ENCODE measurements at places on chromosomes 1 and 21.

DNA sequence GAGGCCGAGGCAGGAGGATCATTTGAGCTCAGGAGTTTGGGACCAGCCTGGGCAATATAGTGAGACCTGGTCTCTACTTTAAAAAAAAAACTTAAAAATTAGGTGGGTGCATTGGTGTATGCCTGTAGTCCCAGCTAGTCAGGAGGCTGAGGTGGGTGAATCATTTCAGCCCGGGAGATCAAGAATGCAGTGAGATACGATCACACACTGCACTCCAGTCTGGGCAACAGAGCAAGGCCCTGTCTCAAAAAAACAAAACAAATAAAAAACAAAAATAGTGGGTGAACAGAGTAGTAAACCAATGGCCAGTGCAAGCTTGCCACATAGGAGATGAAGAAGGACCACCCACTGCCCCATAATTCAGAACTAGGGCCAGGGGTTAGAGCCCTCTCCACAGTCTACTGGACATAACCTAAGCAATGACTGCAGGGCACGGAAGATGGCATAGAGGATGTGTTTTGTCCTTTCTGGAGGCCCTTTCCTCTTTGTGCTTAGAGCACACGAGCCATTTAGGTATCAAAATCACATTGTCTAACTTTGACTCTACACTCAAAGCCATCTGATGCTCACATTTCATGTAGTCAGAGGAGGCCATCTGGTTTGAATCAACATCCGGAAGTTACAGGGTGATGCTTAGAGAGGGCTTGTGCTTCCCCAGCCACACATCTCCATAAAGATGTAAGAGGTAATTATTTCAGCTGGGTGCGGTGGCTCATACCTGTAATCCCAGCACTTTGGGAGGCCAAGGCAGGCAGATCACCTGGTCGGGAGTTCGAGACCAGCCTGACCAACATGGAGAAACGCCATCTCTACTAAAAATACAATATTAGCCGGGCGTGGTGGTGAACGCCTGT, 12.6 kb downstream of the CD2 start:
- H3K27me3 ChIP-seq: no peaks in the 10 kb centered on the region
- no peaks in the 10 kb centered on the region for H3K4me1 ChIP-seq
- DNase-seq: no peak
- H3K4me3 ChIP-seq: no peak overlapping the region

DNA sequence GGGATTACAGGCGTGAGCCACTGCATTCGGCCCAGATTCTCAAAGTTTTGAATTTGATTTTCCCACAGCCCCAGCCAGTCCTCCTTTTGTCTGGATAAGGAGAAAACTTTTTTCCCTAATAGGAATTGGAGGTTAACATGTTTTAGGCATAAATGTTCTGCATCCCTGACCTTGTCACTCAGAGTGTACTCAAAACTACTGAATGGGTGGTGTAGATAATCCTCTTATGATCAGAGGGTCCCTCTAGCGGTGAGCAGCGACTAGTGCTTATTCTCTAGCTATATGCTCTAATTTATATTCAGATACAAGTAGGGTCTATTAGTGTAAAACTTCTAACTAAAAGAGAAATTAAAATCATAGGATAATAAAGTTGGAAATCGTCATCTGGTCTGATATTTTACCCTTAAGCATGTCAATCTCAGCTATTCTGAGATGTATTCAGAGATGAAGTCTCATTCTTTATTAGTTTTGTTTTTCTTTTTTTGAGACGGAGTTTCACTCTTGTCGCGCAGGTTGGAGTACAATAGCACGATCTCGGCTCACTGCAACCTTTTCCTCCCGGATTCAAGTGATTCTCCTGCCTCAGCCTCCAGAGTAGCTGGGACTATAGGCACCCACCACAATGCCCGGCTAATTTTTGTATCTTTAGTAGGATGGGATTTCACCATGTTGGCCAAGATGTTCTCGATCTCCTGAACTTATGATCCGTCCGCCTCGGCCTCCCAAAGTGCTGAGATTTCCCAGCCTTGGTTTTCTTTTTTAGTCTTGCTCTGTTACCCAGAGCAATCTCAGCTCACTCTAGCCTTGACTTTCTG, 2.7 kb upstream of the PSMD4 start:
- peak; percentile 46 for DNase-seq
- H3K36me3 ChIP-seq: peaks cover 13% of the 10 kb centered on the region

DNA sequence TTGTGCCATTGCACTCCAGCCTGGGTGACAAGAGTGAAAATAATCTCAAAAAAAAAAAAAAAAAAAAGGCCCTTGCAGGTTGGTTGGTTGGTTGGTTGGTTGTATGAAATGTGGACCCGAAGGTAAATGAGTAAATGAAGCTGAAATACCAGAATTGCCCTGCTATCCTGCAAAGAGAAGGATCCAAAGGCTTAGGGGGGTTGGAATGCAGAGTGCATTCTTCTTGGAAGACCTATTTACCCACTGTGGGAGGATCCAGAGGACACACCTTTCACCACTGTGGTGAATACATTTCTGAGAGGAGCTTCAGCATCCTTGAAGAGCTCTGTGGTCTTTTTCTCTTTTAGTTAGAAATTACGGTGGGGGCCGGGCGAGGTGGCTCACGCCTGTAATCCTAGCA, 28.7 kb upstream of the EIF4G3 start:
- H3K27ac ChIP-seq: no peak overlapping the region
- no peaks in the 10 kb centered on the region for H3K36me3 ChIP-seq
- H3K4me3 ChIP-seq: no peak overlapping the region

- peaks cover 72% of the 10 kb centered on the region for H3K4me1 ChIP-seq
- peak overlapping the region; percentile 95 for H3K4me3 ChIP-seq
- peak overlapping the region; percentile 97 for H3K27ac ChIP-seq
- peak; percentile 69 for DNase-seq
- H3K36me3 ChIP-seq: no peaks in the 10 kb centered on the region
Observed at GRCh38 chr1:116375887-116376728, 3.1 kb downstream of the ATP1A1 start.

GRCh38 chr1:233677690-233678354, 63.9 kb downstream of the KCNK1 start:
- H3K4me3 ChIP-seq: no peak overlapping the region
- no peaks in the 10 kb centered on the region for H3K4me1 ChIP-seq
- H3K27ac ChIP-seq: no peak overlapping the region
- no peaks in the 10 kb centered on the region for H3K27me3 ChIP-seq

DNA sequence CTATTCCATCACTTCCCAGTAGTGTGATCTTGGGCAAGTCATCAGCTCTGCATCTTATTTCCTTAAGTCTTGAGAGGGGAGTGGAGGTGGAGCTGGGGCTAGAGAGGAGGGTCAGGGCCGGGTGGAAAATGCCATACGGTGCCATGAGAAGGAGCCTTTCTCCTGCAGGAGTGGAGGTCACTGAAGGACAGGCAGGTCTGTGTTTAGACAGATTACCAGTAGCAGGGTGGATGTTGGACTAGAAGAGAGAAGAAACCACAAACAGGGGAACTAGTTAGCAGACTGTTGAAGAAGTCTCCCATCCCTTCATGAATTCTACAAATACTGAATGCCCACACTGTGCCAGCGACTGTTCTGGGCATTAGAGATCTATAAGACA, 13.9 kb upstream of the CPT2 start:
- no peaks in the 10 kb centered on the region for H3K36me3 ChIP-seq
- no peak overlapping the region for H3K27ac ChIP-seq
- no peaks in the 10 kb centered on the region for H3K27me3 ChIP-seq
- no peak overlapping the region for H3K4me3 ChIP-seq

DNA sequence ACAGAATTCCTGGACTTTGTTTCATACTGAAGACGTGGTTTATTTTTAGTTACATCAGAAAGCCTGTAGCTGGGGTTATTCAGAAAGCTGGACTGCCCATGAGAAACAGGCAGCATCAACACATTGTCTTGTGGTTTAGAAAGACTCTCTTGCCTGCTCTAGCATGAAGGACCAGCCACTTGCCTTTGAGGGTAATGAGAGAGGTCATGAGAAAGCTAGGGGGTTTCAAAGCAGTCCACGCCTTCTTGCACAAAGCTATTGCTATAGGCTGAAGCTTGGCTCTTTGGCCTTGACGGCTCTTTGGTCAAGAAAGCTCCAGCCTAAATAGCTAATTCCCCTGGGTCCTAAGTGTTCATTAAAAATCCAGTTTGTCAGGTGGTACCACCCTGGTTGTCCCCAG, 208.1 kb downstream of the PRDM2 start:
- no peak for DNase-seq
- H3K4me1 ChIP-seq: peaks cover 12% of the 10 kb centered on the region
- no peaks in the 10 kb centered on the region for H3K27me3 ChIP-seq
- no peak overlapping the region for H3K4me3 ChIP-seq
- no peak overlapping the region for H3K27ac ChIP-seq

GRCh38 chr1:219629296-219629880, 16.5 kb upstream of the ZC3H11B start:
- no peaks in the 10 kb centered on the region for H3K4me1 ChIP-seq
- no peak for DNase-seq
- H3K4me3 ChIP-seq: no peak overlapping the region
- H3K36me3 ChIP-seq: no peaks in the 10 kb centered on the region
- no peaks in the 10 kb centered on the region for H3K27me3 ChIP-seq

- no peak for DNase-seq
- H3K27ac ChIP-seq: no peak overlapping the region
- H3K4me3 ChIP-seq: no peak overlapping the region
- H3K36me3 ChIP-seq: no peaks in the 10 kb centered on the region
- H3K27me3 ChIP-seq: no peaks in the 10 kb centered on the region
Observed at GRCh38 chr1:78440381-78440793, 50.4 kb upstream of the PTGFR start.

GRCh38 chr1:66890621-66891020, 34.0 kb downstream of the DNAI4 start:
- DNase-seq: no peak
- H3K4me1 ChIP-seq: no peaks in the 10 kb centered on the region
- no peaks in the 10 kb centered on the region for H3K36me3 ChIP-seq
- no peaks in the 10 kb centered on the region for H3K27me3 ChIP-seq
- no peak overlapping the region for H3K4me3 ChIP-seq
- no peak overlapping the region for H3K27ac ChIP-seq

DNA sequence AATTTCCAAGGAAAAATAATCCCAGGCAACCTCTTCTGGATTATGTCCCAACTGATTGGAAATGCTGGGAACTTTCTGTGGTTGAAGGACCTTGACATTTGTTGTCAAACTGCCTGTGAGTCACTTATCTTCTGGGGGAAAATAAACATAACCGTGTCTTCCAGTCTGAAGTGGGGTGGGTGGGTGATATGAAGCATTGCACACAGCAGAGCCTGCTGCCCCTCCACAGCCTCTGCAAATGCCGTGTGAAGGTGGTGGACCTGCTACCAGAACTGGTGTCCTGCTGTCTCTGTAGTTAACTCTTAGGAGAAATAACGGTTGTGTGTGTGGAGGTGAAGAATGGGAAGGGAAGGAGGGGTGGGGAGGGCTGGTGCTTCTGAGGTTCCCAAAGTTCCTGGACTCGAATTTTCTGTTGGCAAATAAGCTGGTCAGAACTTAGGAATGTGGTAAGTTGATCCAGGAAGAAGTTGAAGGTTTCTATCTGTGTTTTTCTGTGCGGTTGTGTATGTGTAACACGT, 23.2 kb downstream of the GALNT2 start:
- no peaks in the 10 kb centered on the region for H3K27me3 ChIP-seq
- peak overlapping the region; percentile 24 for H3K27ac ChIP-seq
- H3K36me3 ChIP-seq: no peaks in the 10 kb centered on the region
- DNase-seq: no peak
- no peak overlapping the region for H3K4me3 ChIP-seq
- H3K4me1 ChIP-seq: peaks cover 86% of the 10 kb centered on the region

DNA sequence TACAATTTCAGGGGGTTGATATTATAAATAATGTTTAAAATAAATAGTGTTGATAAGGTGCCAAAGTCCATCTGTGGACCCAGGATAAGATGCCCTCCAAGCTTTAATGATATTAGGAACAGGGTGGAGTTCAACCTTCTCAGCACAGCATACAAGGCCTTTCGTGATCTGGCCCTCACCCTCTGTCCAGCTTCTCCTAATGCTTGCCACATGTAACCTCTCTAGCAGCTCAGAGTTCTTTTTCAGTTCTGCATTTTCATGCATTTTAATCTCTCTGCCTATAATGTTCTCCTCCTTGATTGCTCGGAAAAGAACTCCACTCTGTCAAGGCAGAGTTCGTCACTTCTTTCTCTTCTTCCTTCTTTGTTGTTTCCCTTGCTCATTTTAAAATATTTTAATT, 21.4 kb upstream of the SMAP2 start:
- H3K27ac ChIP-seq: no peak overlapping the region
- H3K27me3 ChIP-seq: no peaks in the 10 kb centered on the region
- H3K4me1 ChIP-seq: no peaks in the 10 kb centered on the region

DNA sequence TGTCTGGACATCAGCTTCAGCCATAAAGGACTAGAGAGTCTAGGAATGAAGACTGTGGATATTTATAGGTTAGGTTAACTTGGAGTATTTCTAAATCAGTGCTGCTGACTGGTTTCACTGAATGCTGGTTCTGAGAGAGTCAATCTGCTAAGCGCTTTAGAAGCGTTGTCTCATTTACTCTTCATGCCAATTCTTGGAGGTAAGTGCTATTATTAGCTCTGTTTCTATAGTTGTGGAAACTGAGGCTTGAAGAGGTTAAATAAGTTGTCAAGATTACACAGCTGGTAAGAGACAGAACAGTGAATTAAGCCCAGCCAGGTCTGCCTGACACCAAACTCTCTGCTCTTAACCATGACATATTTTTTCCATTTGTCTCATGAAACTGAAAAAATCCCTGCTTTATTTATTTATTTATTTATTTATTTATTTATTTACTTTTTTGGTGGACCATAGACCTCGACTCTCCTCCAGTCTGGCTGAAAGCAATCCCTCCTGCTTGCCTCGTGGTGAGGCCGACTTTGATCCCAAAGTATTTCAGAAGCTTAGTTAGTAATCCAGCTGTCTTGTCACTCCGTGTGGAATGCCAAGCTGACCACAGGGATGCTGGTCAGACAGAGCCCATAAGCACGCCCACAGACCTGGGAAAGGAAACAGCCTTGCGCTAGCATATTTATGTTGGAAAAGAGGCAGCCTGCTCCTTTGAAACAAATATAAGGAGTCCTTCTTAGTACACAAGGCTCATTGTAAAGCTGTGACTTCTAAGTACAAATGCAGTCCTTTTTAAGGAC, 16.9 kb downstream of the NTMT2 start:
- H3K27ac ChIP-seq: no peak overlapping the region
- peak; percentile 22 for DNase-seq
- H3K27me3 ChIP-seq: no peaks in the 10 kb centered on the region
- peak overlapping the region; percentile 57 for H3K4me3 ChIP-seq

GRCh38 chr1:35564037-35564883, 6.7 kb downstream of the NCDN start:
- no peak overlapping the region for H3K27ac ChIP-seq
- no peak overlapping the region for H3K4me3 ChIP-seq
- peak; percentile 43 for DNase-seq
- H3K36me3 ChIP-seq: peaks cover 3% of the 10 kb centered on the region
- H3K4me1 ChIP-seq: peaks cover 6% of the 10 kb centered on the region
- H3K27me3 ChIP-seq: no peaks in the 10 kb centered on the region

DNA sequence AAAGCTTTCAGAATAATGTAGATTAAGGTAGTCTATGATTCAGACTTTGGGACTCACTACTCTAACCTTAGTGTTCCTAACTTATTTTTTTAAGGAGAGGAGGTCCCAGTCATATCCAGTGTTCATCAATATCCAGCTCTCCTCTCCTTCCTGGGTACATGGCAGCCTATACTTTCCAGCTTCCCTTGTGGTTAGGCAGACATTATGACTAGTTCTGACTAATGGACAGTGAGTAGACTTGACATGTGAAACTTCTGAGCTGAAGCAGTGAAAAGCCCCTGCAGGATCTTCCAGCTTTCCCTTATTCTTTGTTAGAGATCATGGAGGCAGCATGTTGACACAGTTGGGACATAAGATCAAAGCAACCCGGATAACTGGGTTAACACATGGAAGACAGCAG, 144.2 kb downstream of the PTPRU start:
- no peaks in the 10 kb centered on the region for H3K4me1 ChIP-seq
- no peak overlapping the region for H3K27ac ChIP-seq
- DNase-seq: no peak
- no peaks in the 10 kb centered on the region for H3K36me3 ChIP-seq

GRCh38 chr1:71835442-71835813, 446.9 kb downstream of the NEGR1 start:
- DNase-seq: no peak
- H3K4me1 ChIP-seq: peaks cover 3% of the 10 kb centered on the region
- no peaks in the 10 kb centered on the region for H3K36me3 ChIP-seq
- no peaks in the 10 kb centered on the region for H3K27me3 ChIP-seq

All from thoracic aorta (tissue), 2 donors.